Stimulated activated CD4-positive, alpha-beta T cell treated with anti-CD3 and anti-CD28 coated beads, Interleukin-15, amount 100 ng/mL, for 1 hour (primary cell): ENCODE measurements at places on chromosomes 13 and 19.

- DNase-seq = no peak
Measured at GRCh38 chr13:109243311-109243951, 543.0 kb downstream of the IRS2 start.

GRCh38 chr19:33627526-33627925, 5.8 kb downstream of the CHST8 start:
- no peak for DNase-seq

DNA sequence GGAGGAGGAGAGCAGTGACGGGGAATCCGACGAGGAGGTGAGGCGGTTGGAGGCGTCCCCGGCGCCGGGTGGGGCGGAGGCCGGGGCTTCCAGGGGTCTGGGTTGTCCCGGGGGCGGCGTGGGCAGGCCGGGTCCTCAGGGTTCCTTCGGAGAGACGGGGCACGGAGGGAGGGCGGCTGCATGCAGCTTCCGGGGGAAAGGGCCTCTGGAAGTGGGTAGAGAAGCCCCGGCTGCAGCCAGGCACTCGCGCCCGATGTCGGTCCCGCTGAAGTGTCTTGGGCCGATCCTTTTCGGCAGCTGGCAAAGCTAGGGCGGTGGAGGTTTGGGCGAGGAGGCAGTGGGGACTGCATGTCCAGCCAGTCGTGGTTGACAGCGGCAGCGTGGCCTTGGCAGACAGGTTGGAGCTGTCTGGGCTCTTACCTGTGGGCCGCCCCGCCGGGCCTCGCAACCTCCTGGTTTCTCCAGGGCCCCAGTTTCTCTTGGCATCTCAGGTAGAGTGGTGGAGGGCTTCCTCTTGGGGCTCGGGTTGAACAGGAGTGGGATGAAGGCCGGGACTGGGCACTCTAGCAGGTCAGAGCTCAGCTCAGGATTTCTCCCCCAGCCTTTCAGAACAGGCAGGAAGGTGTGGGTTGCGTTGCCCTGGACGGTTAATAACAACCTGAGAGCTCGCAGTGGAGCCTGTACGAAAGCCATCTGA, 690 bp downstream of the KMT2B start:
- no peak for DNase-seq

DNA sequence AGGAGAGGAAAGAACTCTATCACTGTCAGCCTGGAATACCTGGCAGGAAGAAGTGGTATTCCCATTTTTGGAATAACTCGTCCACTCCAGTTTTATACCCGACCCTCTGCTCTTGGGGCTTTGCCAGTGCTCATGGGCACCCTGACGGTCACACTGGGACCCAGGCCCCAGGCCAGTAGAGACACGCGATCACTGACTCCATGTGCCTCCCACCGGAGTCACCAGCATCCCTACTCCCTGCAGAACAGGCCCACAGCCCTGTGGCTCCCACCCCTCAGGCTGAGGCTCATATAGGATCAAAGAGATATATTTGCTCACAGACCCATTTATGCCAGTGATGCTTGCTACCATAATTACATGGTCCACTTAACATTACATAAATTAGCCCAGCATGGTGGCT, 3.5 kb downstream of the GRTP1 start:
- no peak for DNase-seq

GRCh38 chr13:99507551-99507950, 6.3 kb downstream of the TM9SF2 start:
- DNase-seq = no peak

GRCh38 chr13:29861694-29862110, 11.3 kb upstream of the UBL3 start:
- no peak for DNase-seq

- no peak for DNase-seq
Measured at GRCh38 chr13:112510987-112511685, 76.8 kb downstream of the TUBGCP3 start.

GRCh38 chr19:37361994-37362393, 8.9 kb upstream of the ZNF527 start:
- no peak for DNase-seq
